CD4-positive, alpha-beta T cell (primary cell): ENCODE measurements at places on chromosomes 6 and 20.

DNA sequence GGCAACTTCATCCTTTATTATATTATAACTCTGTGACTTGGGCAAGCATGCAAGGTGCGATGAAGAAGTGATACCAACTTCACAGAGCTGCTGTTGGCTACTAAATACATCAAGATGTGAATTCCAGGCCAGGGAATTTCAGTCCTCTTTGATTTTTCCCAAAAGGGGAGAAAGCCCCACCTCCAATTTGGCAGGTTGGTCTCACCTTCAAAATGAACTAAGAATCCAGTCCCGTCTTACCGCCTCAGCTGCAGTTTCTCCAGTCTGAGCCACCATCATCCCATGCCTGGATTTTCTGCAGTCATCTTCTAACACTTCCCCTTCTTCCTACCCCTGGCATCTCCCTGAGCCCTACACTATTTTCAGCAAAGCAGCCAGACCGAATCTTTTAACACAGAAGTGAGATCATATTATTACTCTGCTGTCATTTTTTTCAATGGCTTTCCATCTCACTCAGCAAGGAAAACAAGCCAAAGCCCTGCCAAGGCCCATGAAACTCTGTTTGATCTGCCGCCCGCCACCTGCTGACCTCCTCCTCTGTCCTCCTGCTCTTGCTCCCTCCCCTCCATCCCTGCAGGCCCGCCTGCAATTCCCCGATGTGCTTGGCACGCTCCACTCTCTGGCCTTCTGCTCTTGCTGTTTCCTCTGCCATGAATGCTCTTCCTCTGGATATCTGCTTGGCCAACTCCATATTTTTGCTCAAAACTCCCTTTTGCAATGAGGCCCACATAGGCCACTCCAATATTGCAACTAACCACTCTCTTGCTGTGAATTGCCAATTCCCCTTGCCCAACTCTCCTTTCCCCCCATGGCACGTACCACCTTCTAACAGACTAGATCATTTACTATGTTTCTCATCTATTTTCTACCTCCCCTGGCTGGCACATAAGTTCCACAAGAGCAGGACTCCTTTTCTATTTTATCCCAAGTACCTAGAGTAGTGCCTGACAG, 46.0 kb upstream of the TAGAP start:
- DNase-seq = no peak

GRCh38 chr6:20096536-20096935, 115.7 kb downstream of the MBOAT1 start:
- no peak for DNase-seq

DNA sequence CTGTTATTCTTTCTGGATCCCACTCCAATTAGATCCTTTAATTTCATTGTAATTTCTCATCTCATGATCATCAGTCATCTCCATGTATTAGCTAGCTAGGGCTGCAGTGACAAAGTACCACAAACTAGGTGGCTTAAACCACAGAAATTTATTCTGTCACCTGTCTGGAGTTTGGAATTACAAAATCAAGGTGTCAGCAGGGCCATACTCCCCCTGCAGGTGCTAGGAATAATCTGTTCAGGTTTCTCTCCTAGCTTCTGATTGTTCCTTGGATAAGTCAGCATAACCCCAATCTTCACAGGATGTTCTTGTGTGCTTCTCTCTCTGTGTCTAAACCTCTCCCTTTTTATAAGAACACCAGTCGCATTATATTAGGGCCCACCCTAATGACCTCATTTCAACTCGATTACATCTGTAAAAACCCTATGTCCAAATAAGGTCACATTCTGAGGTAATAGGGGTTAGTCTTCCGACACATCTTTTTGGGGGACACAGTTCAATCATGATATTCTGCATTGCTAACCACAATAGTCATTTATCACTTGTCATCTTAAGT, 40.5 kb downstream of the BEND6 start:
- DNase-seq = no peak

- DNase-seq = no peak
Measured at GRCh38 chr20:58313396-58313795, 3.9 kb downstream of the RAB22A start.

DNA sequence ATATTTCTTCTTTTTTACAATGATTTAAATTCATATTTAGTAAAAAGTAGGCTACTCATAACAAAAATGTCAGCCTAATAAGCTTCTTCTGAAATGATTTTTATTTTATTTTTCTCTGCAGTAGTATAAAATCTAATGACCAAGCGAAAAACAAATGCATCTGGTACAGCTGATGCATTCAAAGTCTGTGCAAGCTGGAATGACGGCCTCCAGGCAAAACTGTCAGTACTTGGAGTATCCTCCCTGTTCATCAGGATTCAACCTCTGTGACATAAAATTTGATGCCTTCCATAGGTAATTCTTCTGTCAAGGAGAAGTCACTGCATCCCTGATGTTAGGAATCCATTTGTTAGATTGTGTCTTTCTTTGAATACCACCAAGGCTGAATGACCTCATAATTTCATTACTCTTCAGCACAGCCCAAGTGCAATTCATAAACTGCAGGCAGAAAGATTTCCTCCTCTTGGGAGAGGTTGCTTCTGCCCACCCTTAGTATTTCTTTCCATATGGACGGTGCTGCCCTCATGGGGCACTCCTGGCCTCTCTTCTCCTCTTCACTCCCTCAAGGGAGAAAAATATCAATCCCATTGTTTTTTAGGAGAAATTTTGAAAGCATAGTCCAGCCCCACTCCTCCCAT, 146.4 kb upstream of the STXBP5 start:
- no peak for DNase-seq
